ENCODE measurements at places on chromosomes 12 and 14.

DNA sequence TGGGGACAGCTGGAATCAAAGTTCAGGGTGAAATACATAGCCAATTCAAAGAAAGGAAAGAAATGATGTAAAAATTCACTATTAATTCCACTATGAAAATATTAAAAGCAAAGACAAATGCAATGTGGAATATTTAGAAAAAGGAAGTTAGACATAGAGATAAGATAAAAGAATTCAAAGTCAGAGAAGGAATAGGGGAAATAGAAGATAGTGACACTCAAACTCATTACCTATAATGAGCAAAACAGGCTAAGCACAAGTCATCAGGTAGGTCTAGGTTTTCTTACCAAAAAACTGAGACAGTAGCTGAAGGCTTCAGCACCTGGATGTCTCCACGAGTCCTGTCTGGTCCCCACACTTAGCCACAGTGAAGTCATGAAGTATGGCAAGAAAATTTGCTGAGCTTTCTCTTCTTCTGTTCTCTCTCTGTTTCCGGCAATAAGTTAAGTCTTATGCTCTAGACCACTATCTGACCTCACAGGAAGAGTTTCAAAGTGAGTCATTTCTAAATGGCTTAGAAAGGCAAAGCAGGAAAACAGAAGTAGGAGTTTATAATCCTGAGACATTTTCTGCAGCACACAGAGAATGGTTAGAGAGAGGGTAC lies at the start of gene C3AR1:
Gene C3AR1 (minus strand): TSS at position 369 of the 604 bp plus-strand sequence. CDS start 6,174 bp downstream, outside the sequence.
- peak; percentile 64 for DNase-seq

DNA sequence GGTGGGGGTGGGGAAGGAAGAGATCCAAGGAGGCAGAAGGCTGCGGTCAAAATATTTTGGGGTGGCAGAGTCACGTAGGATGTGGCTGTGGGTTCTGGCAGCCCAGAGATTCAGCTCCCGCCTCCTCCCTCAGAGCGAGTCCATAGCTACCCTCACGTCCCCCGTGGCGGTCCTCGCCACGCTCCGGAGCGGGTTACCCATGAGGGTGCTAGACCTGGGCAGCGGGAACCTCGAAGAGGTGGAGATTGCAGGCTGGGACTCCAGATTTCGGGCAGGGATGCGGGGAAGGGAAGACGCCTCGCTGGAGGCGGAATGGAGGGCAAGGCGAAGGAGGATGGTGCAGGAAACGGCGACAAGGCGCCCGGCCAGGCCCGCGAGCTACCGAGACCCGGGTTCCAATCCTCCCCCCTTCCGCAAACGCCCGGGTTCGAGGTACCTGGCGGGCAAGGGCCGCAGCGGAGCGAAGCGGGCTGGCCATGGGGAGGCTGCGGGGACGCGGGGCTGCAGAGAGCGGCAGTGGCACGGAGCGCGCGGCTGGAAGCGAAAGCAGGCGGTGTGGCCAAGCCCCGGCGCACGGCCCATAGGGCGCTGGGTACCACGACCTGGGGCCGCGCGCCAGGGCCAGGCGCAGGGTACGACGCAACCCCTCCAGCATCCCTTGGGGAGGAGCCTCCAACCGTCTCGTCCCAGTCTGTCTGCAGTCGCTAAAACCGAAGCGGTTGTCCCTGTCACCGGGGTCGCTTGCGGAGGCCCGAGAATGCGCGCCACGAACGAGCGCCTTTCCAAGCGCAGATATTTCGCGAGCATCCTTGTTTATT lies 46.2 kb downstream of the BCAT1 start:
- DNase-seq = peak; percentile 30

DNA sequence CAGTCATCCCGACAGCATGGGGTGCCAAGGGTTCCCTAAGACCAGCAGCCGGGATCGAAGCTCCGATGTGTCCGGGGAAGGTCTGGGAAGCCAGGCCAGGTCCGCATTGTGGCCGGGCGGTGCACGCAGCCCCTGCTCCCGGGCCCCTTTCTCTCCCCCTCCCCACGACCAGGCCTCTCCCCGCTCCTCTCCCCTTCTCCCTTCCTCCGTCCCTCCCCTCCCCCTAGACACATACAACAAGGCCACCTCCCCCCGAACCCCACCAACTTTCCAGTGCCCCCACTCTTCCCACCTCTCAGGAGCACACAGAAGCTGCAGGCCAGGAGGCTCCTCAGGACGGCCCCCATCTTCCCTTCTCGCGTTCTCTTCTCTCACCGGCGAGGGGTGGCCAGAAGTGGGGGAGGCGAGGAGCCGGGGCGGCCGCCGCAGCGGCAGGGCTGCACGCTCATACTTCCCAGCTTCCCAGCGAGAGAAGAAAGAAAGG lies 413 bp downstream of the LRP6 start:
- DNase-seq = no peak

DNA sequence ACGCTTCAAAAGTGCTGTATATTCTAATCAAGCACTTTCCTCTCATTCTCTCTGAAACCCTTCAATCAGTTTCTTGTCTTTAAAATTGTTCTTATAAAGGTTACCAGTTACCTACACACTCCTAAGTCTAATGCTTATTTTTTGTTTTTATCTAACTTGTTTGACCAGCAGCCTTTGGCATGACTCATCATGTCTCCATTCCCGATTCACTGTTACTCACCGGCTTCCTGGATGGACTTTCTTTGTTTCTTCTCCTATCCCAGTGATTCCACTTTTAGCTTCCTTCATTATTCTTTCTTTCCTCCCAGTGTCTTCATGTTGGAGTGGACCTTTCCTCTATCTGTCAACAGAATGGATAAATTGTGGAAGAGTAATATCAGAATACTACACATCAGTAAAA lies 368.6 kb upstream of the CCDC196 start:
- peak; percentile 67 for DNase-seq

- peak; percentile 29 for DNase-seq
These were observed at the start of gene SCN8A for GRCh38 chr12:51591016-51591901. Gene SCN8A, plus strand, starts transcription at chr12:51591233. Its CDS starts 71,585 bp downstream, at chr12:51662818.
